ENCODE measurements at places on chromosomes 16 and 17.

DNA sequence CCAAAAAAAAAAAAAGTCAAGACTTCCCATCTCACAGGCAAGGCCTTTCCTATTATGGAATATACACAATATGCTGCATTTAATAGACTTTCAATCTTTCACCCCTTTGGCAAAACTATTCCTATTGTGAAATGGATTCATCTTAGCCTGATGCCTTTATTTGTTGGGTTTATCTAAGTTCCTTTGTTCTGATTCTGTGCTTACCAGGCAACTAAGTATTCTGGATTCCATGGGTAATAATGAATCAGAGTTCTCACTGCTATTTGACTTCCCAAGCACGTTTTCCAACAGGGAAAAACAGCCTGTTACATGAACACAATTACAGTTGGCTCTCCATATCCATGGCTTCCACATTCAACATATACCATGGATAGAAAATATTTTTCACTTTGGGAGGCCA is 135.5 kb downstream of the MYO1D start:
- no peak for DNase-seq
- H3K4me3 ChIP-seq, result no peak overlapping the region
- H3K27ac ChIP-seq, result no peak overlapping the region

DNA sequence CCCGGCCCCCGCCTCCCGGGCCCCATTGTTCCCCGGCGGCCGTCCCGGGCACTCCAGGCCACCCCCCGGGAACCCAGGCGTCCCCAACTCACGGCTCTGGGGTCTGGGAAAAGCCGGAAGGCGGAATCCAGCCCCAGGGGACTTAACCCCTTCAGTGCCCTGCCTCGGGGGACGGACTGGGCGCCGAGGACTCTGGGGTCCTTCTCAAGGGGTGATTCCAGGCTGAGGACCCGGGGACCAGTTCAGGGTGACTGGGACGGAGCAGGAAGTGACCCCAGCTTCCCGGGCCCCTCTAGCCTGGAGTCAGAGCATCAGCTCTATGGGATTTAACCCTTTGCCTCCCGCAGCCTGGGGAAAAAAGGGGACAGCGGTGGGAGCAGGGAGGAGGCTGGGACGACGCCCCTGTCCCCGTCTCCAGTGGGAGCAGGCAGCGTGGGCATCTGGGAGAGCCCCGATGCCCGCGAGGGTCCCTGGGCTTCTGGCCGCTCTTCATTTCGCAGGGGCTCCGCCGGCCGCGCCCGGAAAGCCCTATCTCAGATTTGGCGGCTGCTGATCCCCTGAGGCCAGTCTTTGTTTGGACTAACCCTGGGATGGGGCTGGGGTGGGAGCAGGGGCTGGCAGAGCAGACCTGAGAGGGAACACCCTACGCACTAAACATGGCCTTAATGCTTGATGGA is at the start of gene ZNF629:
Gene ZNF629 (minus strand): TSS at position 270 of the 677 bp plus-strand sequence. CDS start 2,723 bp downstream, outside the sequence.
- H3K27ac ChIP-seq, result no peak within 1 kb of the TSS
- H3K27me3 ChIP-seq, result no peaks in the 10 kb centered on the region
- no peak for DNase-seq
- peaks cover 18% of the 10 kb centered on the region for H3K36me3 ChIP-seq
- no peaks in the 10 kb centered on the region for H3K4me1 ChIP-seq

GRCh38 chr16:29007730-29008593 is 23.1 kb downstream of the LAT start:
- H3K27ac ChIP-seq, result no peak overlapping the region
- no peaks in the 10 kb centered on the region for H3K4me1 ChIP-seq
- no peak for DNase-seq
- H3K27me3 ChIP-seq, result no peaks in the 10 kb centered on the region

- no peaks in the 10 kb centered on the region for H3K36me3 ChIP-seq
- H3K4me3 ChIP-seq, result no peak overlapping the region
- H3K4me1 ChIP-seq, result peaks cover 3% of the 10 kb centered on the region
- H3K27me3 ChIP-seq, result peaks cover 3% of the 10 kb centered on the region
These were observed 21.5 kb downstream of the COPZ2 start for GRCh38 chr17:48016112-48016511.

DNA sequence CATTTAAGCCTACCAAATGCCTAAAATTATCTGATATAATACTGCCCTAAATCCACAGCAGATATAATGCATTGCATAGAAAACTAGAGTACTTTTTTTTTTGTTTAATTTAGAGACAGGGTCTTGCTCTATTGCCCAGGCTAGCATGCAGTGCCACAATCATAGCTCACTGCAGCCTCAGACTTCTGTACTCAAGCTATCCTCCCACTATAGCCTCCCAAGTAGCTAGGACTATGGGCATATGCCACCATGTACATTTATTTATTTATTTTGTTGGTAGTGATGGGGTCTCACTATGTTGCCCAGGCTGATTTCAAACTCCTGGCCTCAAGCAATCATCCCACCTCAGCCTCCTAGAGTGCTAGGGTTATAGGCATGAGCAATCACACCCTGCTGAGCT is 20.0 kb downstream of the BRCA1 start:
- peaks cover 4% of the 10 kb centered on the region for H3K36me3 ChIP-seq
- no peaks in the 10 kb centered on the region for H3K4me1 ChIP-seq
- no peak for DNase-seq
- H3K27me3 ChIP-seq, result no peaks in the 10 kb centered on the region
- H3K27ac ChIP-seq, result no peak overlapping the region

GRCh38 chr16:55009581-55009980 is 78.9 kb downstream of the IRX5 start:
- no peaks in the 10 kb centered on the region for H3K36me3 ChIP-seq
- H3K4me3 ChIP-seq, result no peak overlapping the region
- no peaks in the 10 kb centered on the region for H3K27me3 ChIP-seq

DNA sequence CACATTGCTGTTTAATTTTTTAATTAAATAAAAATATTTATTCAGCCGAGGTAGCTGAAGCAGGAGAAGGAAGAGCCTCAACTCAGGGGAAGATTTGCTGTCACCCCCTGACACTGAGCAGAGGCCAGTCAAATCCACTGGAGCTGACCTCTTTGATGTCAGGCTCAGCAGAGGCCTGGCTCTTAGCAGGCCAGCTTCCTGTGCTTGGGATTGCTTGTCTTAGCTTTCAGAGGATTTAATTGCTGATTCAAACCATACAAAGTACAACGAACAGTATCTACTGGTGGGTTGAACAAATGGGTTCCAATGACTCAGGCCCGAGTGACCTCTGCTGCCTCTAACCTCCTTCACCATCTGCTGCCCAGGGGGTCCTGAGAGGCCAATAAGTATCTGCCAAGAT is 417.0 kb upstream of the HSBP1 start:
- H3K36me3 ChIP-seq, result no peaks in the 10 kb centered on the region
- H3K27ac ChIP-seq, result no peak overlapping the region
- DNase-seq, result no peak
- no peaks in the 10 kb centered on the region for H3K4me1 ChIP-seq
- no peaks in the 10 kb centered on the region for H3K27me3 ChIP-seq

DNA sequence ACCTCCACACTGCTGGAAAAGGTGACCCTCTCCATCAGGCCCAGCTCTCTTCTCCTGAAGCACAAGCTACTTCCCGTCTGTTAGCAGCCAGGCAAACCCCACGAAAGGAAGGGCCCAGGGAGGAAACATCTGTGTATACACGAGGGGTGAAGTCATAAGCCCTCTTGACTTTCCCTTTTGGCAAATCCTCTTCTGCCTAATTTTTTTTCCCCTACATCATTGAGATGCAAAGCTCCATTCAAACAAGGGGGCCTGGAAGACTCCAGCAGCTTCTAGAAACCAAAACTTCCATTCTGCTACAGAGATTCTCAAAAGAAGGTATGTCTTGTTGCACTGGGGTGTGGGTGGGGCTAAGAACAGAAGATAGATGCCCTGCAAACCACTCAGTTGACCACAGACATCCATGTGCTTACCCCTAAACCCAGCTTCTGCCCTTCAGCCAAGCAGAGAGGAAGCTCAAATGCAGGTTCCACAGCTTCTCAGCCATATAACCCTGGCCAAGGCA is 145.6 kb upstream of the RCVRN start:
- no peak for DNase-seq
- H3K36me3 ChIP-seq, result no peaks in the 10 kb centered on the region
- no peak overlapping the region for H3K4me3 ChIP-seq
- H3K27me3 ChIP-seq, result no peaks in the 10 kb centered on the region
- H3K4me1 ChIP-seq, result no peaks in the 10 kb centered on the region
- no peak overlapping the region for H3K27ac ChIP-seq

DNA sequence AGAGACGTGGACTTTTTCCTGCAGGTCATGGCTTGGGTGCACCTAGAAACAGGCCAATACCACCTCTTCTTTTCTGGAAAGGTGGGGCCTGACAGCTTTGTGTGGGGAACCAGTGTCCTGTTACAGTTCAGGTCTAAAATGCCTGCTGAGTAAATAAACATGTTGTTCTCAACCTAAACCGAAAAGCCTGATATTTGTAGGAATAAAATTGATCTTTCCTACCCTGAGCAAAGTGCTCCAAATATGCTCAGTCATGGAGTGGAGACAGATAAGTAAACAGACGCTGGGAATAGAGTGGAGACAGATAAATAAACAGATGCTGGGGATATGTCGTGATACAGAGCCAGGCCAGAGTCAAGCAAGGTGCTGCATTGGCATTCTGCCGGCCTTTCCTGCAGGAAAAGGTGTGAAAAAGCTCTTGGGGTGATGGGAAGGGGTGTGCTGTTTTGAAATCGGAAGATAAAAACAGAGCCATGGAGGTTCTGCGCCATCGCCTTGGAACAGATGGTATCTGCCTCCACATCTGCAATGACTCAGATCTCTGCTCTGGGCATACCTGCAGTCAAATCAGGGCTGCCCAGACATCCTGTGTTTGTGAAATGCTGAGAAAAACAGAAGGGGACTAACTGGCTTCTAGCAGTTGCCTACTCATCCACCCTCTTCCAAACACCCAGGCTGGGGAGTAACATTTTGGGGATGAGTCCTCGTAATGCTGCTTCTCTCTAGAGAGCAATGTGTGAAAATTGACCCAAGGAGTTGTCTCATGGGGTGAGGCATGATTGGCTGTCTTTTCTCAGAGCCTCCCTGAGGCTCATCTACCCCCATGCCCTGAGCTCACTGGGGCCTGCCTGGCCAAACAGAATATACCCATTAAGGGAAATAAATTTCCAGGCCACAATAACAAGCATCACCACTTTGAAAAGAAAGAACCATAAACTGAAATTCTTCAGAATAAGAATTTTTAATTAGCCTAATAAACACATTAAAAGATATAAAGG is 16.8 kb upstream of the TRPV2 start:
- H3K27me3 ChIP-seq, result no peaks in the 10 kb centered on the region
- H3K4me1 ChIP-seq, result no peaks in the 10 kb centered on the region
- H3K27ac ChIP-seq, result no peak overlapping the region
- H3K36me3 ChIP-seq, result no peaks in the 10 kb centered on the region
- H3K4me3 ChIP-seq, result no peak overlapping the region

- peaks cover 1% of the 10 kb centered on the region for H3K4me1 ChIP-seq
- H3K27me3 ChIP-seq, result no peaks in the 10 kb centered on the region
- no peak for DNase-seq
- no peak overlapping the region for H3K4me3 ChIP-seq
These were observed 56.4 kb downstream of the CMIP start for GRCh38 chr16:81500833-81501521.

DNA sequence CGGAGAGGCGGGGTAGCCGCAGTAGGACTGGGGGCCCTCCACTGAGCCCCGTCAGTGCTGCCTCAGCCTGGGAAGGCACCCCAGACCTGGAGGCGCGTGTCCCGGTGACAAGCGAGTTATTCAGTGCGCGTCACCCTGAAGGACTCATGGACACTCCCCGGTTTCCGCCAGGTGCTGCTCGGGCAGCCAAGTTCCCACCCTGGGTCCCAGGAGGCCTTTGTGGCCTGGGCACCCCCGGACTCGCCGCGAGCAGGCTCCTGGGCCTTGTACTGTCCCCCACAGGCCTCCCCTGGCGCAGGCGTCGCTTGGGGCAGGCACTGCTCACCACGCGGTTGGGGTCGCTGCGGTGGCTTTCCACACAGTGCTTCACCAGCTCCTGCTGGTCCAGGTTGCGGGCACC is 7.6 kb downstream of the RNF166 start:
- H3K4me3 ChIP-seq, result no peak overlapping the region
- no peak overlapping the region for H3K27ac ChIP-seq
- H3K27me3 ChIP-seq, result no peaks in the 10 kb centered on the region
- no peaks in the 10 kb centered on the region for H3K4me1 ChIP-seq
- H3K36me3 ChIP-seq, result peaks cover 19% of the 10 kb centered on the region

GRCh38 chr17:34146440-34147043 is 108.5 kb upstream of the CCL2 start:
- H3K27ac ChIP-seq, result no peak overlapping the region
- H3K27me3 ChIP-seq, result no peaks in the 10 kb centered on the region
- H3K36me3 ChIP-seq, result no peaks in the 10 kb centered on the region
- no peaks in the 10 kb centered on the region for H3K4me1 ChIP-seq
- H3K4me3 ChIP-seq, result no peak overlapping the region
- DNase-seq, result no peak

- H3K4me1 ChIP-seq, result peaks cover 9% of the 10 kb centered on the region
- peaks cover 26% of the 10 kb centered on the region for H3K27me3 ChIP-seq
- H3K4me3 ChIP-seq, result peak within 1 kb of the TSS; percentile 15
- no peak within 1 kb of the TSS for H3K27ac ChIP-seq
These were observed at the start of gene SECTM1 for GRCh38 chr17:82333279-82334171. SECTM1 (minus strand) TSS chr17:82333766; CDS start chr17:82327240, 6,526 bp downstream.

- no peaks in the 10 kb centered on the region for H3K4me1 ChIP-seq
- H3K36me3 ChIP-seq, result no peaks in the 10 kb centered on the region
- DNase-seq, result no peak
- H3K27me3 ChIP-seq, result no peaks in the 10 kb centered on the region
These were observed 41.5 kb upstream of the MED9 start for GRCh38 chr17:17435323-17435722.

DNA sequence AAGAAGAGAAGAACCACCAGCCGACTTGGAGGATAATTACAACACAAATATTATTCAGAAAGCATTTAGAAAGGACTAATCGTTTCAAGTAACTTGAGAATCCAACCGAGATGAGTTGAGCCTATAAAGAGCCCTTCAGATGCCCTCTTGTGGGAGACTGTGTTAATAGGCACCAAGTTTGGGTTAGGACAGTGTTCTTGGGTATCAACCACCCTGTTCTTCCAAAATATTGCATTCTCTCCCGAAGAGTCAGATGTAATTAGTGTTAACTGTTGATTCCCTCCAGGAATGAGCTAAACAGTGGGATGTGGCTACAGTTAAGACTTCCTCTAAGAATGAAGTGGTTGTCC is 87.8 kb upstream of the NOL11 start:
- no peak overlapping the region for H3K4me3 ChIP-seq
- no peak for DNase-seq
- H3K27ac ChIP-seq, result no peak overlapping the region

DNA sequence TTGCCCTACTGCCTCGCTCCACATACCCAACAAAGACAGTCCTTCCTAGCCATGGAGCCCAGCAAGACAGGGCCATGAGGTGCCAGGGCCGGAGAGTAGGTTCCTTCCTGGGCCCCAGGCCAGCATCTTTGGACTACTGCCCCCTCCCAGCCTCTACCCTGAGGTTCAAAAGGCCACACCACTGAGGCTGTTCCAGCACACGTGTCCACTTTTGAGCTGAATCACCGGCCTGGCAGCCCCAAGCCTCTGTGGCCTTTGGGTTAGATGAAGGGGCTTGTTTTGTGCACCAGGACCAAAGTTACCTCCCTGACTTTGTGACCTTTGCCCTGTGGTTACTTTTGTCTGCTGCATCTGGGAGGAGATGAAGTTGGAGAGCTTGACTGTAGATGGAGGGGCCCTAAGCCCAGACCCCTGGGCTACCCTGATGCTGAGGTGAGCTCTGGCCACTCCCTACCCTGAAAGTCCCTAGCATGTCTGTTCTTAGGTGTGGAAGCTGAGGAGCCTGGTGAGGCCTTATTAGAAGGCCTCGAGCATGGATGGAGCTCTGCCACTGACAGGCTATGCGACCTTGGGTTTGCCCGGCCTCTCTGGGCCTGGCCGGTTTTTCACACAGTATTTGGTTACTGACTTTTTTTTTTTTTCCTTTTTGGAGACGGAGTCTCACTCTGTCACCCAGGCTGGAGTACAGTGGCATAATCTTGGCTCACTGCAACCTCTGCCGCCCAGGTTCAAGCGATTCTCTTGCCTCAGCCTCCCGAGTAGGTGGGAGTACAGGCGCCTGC is 12.0 kb downstream of the SEZ6 start:
- DNase-seq, result no peak
- H3K36me3 ChIP-seq, result no peaks in the 10 kb centered on the region
- H3K27me3 ChIP-seq, result no peaks in the 10 kb centered on the region
- H3K4me3 ChIP-seq, result no peak overlapping the region
